Airway epithelial cell (primary cell): ENCODE measurements at places on chromosomes 11 and 22. TPM values are rescaled to one million over a fixed set of nuclear protein-coding genes. Genes with fewer than 3 reads are reported as not detected.

OR10W1 gene
- not detected in 2 replicates for total RNA-seq

GPHA2 gene
- total RNA-seq, result not detected in 2 replicates

GRAMD1B gene
- 0.46 and 1.4 TPM in 2 replicates for total RNA-seq

TIMM10 gene
- total RNA-seq, result 66.0 and 89.9 TPM in 2 replicates

MFRP gene
- not detected in 2 replicates for total RNA-seq
